NCI-H2107 (cell line): ENCODE measurements at places on chromosomes 13 and 19.

GRCh38 chr13:34037636-34038540 is 219.9 kb downstream of the RFC3 start:
- DNase-seq = no peak

DNA sequence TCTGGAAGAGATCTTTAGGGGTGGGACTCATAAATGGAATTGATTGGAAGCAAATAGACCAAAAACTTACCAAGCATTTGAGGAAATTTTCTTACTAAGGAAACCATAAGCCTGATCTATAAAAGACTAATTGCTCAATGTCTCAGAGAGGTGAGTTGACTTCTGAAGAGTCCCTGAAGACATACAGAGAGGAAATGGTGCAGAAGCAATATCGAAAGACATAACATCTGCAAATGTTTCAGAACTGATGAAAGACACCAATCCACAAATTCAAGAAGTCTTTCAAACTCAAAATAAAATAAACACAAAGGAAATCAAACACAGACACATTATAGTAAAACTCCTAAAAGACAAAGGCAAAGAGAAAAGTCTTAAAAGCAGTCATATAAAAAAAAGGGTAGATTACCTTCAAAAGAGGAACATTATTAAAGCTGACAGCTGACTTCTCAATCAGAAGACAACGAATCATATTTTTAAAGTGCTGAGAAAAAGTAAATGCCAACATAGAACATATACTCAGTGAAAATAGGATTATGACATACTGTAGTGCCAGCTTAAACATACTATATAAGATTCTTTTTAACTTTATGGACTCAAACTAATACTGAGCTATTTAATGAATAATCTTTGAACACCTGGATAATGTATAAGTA is 45.4 kb upstream of the CALM3 start:
- no peak for DNase-seq

- DNase-seq = no peak
Measured at GRCh38 chr13:24660023-24660741, 20.0 kb upstream of the ATP12A start.

- DNase-seq = no peak
Measured at GRCh38 chr19:17183858-17184321, 31.3 kb upstream of the USE1 start.

DNA sequence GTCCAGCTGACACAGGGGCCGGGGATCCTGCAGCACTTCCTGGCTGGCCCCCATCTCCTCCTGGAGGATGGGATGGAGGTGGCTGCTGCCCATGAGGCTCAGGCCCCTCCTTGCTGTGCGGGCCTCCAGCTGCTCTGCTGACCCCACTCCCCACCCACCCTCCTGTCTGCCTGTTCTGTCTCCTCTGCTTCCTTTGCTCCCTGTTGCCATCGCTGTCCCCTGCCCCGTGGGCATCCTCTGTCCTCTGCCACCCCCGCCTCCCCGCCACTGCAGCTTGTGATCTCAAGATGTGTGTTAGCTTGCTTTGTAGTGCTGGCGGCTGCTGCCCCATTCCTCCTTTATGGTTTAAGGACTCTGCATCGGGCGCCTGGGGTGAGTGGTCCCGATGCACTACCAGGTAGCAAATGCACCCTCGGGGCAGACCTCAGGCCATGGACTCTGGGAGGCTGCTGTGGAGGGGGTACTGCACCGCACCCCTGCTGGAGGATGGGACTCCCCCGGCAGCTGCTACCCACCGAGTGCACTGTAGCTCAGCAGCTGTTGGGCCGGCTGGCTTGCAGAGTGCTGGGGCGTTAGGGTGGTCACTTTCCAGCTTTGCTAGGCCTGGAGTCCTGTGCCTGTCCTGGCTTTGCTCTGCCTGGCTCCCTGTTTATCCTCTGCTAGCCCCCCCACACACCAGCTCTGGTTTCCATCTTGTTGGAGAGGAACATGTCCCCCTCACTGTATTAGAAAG is 15.8 kb upstream of the C19orf33 start:
- DNase-seq = no peak

DNA sequence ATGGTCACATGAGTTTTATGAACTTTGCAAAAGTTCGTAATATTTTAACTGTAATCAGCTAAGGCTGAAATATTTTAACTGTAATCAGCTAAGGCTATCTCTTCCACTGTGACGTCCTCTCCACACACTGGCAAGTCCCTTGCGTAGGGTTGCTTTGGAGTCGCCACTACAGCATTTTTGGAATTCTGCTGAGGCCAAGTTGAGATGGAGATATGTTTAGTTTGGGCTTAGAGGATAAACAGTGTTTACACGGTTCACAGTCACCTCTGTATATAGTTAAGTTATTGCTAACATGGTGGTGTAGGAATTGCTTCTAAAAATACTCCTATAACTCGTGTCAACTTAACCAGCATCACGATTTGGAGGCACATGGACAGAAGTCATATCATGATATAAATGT is 143.6 kb upstream of the SERP2 start:
- no peak for DNase-seq

- DNase-seq = no peak
Measured at GRCh38 chr19:33557720-33558119, 36.1 kb upstream of the PEPD start.

DNA sequence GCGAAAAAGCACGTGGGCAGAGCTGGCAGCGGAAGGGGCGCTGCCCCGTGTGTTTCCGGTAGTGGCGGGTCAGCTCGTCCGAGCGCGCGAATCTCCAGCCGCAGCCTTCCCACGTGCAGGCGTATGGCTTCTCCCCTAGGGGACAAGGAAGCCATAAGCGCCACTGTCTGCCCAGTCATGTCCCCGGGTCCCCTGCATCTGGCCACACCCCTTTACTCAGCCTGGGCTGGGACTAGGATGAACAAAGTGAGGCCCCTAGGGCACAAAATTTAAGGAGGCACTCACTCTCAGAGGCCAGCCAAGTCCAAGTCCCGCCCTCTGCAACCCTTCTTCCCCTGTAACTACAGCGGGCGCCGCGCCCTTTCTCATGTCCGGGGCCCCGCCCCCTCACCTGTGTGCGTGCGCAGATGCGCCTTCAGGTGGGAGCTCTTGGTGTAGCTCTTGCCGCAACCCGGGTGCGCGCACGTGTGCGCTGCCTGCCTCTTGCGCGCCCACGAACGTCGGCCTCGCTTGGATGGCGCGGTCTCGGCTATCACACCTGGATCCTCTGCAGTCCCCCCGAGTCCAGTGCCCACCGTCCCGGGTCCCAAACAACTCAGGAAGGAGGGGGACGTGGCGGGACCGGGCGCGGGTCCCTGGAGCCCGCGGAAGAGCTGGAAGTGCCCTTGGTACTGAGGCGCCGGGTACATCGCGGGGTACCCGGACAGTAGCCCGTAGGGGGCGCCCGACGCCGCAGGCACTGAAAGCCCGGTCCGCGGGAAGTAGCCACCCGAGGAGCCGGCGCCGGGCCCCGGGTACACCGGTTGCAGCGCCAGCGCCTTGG is 1.9 kb downstream of the KLF1 start:
- DNase-seq = peak; percentile 81

DNA sequence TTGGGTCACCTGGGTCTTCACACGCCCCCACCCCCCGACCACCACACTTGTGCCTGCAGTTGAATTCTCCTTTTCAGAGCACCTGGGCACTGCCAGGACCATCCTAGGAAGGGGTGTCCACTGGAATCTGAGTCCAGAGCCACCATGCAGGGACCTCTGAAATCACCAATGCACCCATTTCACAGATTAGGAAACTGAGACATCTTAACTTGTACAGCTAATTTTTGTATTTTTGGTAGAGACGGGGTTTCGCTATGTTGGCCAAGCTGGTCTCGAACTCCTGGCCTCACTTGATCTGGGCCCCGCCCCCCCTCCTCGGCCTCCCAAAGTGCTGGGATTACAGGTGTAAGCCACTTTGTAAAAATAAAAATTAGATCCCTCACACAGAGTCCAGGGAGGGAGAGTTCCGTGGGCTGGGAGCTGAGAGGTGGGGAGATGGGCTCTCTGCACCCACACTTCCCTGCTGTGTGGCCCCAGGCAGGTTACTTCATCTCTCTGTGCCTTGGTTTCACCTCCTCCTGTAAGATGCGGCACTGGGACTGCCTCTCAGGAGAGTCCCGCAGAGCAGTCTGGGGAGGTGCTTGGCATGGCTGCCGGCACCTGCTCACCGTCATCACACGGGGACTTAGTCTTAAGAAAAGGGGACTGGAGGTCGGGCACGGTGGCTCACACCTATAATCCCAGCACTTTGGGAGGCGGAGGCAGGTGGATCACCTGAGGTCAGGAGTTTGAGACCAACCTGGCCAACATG is 45.9 kb upstream of the C19orf12 start:
- DNase-seq = no peak

DNA sequence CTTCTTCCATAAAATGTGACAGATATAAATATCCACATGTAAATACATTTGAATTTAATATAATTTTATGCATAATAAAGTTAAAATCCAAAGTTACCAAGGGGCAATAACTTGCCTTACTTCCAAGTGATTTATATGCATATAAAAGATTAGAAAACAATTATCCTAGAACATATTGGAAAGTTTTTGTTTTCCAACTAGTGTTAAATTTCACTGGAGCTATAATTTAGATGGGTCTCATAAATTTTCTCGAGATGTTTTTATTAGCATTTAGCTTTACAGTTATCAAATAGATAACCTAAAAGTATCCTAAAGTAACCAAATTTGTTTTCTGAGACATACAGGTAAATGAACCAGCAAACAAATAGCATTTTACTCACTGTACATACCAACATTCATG is 225.3 kb downstream of the SPRY2 start:
- no peak for DNase-seq

DNA sequence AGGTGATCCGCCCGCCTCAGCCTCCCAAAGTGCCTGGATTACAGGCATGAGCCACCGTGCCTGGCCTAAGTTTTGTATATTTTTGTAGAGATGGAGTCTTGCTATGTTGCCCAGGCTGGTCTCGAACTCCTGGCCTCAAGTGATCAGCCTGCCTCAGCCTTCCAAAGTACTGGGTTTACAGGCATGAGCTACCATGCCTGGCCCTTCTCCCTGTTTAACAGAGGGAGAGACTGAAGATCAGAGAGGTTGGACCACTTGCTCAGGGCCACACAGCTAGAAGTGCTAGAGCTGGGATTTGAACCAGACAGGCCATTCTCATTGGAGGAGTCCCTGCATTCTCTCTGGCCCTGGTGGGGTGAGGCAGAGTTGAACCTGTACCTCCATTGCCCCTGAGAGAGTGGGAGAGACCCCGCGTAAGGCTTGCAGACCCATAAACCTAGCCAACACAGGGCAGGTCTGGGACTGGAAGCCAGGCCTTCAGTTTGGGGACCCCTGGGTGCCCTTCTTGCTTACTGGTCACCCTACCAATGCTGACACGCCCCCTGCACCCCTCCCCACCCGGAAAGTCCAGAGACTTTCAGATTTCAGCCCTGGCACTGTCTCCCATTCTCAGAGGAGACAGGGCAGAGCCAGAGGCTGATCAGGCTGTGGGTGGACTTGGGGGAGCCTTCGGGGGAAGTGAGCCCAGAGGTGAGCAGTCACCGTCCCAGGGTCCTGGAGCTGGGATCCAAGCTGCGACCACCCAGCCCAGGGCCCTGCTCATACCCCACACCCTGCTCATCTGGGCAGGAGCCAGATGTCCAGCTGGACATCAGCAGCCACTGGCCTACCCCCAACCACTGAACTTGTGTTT is 13.3 kb downstream of the TTYH1 start:
- DNase-seq = no peak

- no peak for DNase-seq
Measured at GRCh38 chr19:9306443-9306842, 3.2 kb downstream of the ZNF699 start.

GRCh38 chr13:77001963-77002587 is 10.2 kb downstream of the CLN5 start:
- no peak for DNase-seq

- DNase-seq = no peak
Measured at GRCh38 chr19:31548941-31549340, 199.7 kb upstream of the TSHZ3 start.

DNA sequence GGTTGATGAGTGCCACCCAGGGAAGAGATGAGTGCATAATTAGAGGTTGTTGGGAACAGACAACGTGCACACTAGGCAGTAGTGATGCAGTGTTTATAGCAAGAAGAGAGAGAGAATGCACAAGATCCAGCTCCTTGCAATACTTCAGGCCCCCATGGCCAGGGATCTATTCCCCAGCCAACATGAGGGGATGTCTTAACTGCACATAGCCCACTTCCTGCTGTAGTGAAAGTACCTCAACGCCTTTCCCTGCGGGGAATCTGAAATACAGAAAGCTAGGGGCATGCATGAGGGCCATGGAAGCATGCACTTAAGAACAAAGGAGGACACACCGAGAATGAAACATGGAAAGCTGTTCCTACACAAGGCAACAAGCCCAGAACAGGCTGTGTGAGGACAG is 636.7 kb upstream of the GPC6 start:
- DNase-seq = no peak

- no peak for DNase-seq
Measured at GRCh38 chr13:49953560-49953959, 17.4 kb upstream of the SPRYD7 start.

- no peak for DNase-seq
Measured at GRCh38 chr13:90305796-90306195, 1041.7 kb upstream of the MIR17HG start.

DNA sequence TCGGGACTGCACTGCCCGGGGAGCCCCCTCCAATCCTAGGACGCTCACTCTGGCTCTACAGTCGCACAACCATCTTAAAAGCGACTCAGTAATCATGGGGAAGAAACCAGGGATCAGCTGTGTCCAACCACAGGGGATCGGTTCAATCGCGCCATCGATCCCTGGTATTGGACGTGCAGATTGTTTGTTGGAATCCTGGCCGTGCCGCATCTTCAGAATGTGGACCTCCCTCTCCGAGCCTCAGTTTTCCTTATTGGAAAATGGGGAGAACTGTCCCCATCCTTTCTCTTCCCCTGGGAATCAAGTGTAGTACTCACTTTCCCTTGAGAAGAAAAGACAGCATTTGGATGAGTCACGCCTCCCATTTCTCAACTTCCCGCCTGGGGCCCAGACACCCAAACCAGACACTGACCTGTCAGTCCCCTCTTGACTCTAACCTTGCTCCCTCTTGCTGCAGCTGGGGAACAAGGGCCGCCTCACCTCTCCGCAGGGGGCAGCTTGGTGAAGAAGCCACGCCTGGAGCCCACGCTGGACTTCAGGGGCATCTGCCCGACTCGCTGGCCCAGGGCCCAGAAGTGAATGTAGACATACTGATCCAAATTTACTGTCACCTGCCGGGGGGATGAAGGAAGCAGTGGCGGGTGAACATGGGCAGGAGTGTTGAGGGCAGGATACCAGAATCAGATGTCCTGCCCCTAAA is 17.6 kb downstream of the EMP3 start:
- DNase-seq = no peak

DNA sequence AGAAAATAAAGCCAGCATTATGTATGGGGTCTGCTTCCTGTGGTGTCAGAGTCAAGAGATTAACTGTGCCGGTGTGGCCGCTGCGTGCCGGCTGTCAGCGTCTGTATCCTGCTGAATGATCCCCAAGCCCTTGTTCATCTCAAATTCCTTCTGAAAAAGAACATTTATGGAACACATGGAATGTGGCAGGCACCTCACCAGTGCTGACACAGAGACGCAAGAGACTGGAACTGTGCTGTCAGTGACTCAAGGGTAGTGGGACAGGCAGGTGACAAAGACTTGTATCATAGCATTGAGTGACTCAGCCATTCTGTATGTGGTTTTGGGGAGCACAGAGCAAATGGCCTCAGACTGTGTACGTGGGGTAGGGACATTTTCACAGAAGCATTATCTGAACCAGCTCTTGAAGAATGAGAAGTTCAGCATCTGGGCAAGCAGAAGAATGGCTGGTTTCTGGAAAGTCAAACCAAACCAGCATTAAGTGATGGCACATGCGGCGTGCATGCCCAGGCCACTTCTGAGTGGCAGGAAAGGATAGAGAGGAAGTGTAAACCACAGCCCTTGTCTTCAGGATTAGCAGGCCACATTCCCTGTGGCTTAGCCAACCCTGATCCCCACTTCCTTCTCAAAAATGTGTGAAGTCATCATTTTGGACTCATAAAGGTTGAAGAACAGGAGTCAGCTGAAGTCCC is 54.0 kb upstream of the IRS2 start:
- DNase-seq = no peak
